ENCODE measurements at places on chromosomes 5 and 9.

- DNase-seq = no peak
These were observed 390.6 kb downstream of the DNAH5 start for GRCh38 chr5:13553896-13554295.

GRCh38 chr5:11128021-11128420 lies 367.0 kb upstream of the DAP start:
- no peak for DNase-seq

DNA sequence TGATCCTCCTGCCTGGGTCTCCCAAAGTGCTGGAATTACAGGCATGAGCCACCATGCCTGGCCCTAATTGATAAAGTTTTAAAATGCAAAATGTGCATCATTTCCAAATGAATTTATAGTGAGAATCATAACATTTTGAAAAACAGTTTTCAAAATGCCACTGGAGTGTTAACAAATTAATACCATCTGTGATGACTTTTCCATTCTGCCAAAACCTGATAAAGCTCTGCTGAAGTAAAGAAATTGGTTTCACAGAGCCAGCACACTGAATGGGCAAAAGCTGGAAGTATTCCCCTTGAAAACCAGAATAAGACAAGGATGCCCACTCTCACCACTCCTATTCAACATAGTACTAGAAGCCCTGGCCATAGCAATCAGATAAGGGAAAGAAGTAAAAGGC lies 89.6 kb downstream of the MUSK start:
- no peak for DNase-seq

DNA sequence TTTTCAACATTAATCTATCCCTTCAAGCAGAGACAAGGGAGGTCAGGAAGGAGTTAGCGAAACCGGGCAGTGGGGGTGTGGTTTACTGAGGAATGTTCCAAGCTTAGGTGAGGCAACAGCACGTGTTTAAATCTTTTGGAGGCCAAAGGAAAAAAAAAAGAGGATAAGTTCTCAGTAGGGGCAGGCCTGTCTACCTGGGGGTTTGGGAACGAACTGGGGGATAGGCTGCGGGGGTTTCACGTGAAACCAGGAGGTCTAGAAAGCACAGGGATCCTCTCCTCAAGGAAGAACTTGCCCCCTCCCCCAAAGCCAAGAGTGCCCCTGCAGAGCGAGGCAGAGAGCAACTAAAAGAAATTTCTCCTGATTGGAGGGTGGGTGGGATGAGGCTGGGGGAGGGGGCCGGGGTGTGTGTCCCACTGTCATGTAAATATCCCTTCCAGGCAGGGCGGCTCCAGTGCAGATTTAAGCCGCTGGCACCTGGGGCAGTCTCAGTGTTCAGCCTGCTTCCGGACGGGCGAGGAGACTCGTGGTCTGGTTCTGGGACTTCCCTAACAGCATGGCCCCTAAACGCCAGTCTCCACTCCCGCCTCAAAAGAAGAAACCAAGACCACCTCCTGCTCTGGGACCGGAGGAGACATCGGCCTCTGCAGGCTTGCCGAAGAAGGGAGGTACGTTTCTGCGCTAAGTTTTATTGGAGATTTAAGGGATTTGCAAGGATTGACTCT lies 5.5 kb upstream of the SET start:
- DNase-seq = no peak

- DNase-seq = no peak
These were observed 306.2 kb downstream of the SEMA5A start for GRCh38 chr5:9239626-9240025.

- no peak for DNase-seq
These were observed 94.3 kb upstream of the NIPAL4 start for GRCh38 chr5:157365732-157366131.

DNA sequence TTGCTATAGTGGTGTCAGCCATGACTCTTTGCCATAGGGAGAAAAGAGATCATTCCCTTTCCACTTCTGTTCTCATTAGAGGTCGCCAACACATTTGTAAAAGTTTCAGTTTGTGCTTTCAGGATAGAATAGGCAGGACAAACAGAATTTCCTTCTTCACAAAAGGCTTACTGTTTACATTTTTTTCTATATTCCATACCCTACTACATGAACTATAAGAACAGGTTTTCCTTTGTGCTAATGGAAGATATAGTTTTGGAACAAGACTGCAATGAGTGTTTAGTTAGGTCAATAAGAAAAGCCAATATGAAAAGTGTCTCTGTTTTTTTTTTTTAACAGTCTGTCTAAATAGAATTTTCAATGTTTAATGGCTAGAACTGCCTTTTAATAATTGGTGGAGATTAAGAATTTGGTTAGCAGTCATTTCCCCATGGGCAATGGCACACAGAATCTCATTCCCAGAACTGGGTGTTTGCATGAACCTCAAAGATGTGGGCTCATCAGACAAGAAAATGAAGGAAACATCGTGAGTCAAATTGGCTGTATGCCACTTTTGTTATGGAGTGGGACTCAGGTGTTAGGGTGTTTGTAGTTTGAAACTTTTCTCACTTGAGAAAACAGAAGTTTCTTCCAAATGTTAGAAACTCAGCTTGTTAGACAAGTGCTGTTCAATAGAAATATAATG lies 75.2 kb upstream of the PRLR start:
- no peak for DNase-seq

DNA sequence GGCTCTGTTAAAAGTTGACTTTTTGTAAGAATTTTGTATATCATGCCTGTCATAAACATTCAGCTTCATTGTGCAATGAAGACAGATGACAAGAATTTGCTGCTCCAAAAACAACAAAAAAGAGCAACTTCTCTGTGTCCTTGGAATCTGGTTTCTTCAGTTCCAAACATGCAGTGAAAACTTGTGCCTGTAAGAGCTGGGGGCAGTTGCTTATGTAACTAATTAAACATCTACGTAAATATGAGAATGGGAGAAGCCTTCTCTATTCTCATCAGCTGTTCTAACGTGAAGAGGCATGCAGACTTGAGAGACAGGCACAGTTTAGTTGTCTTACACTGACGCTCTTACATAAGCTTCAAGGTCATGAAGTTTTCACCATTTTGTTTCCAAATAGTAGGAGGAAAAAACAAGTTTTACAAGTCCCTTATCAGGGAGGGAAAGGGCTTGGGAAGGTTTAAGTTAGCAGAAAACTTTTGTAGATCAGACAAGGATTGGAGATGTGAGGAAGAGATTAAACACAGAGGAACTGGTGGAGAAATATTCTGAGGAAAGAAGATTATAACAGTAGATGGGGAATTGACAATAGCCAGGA lies 170.4 kb downstream of the RFK start:
- no peak for DNase-seq
